ENCODE measurements at places on chromosomes 7 and 10.
A peak's percentile ranks its signal among the peaks of the same experiment; 100 is the strongest.

GRCh38 chr7:130894146-130894908 is 160.3 kb upstream of the KLF14 start:
- no peak for DNase-seq

DNA sequence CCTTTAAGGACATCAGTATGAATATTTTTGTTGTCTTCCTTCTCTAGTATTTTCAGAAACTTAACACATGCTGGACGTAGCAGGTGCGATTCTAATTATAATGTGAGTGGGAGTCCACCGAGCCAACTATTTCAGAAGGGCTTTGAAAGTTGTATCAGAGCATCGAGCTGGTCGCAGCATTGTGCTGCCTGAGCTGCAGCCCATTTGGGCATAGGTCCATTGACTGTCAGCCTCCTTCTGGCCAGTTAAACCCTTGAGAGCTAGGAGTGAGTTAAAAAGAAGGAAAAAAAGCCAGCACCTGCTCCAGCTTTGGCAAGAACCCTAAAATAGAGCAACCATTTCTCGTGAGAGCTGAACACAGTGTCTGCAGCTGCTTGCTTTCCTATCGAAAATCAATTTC is 47.8 kb downstream of the SLC35G1 start:
- DNase-seq, result no peak

GRCh38 chr10:23927576-23928325 is 281.2 kb upstream of the KIAA1217 start:
- no peak for DNase-seq

DNA sequence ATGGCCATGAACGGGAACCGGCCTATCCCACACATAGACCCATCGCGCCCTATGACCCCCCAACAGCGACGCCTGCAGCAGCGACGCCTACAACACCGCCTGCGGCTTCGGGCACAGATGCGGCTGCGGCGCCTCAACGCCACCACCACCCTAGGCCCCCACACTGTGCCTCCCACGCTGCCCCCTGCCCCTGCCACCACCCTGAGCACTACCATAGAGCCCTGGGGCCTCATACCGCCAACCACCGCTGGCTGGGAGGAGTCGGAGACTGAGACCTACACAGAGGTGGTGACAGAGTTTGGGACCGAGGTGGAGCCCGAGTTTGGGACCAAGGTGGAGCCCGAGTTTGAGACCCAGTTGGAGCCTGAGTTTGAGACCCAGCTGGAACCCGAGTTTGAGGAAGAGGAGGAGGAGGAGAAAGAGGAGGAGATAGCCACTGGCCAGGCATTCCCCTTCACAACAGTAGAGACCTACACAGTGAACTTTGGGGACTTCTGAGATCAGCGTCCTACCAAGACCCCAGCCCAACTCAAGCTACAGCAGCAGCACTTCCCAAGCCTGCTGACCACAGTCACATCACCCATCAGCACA is 9.5 kb downstream of the POLD2 start:
- DNase-seq, result no peak

- no peak for DNase-seq
These were observed 65.7 kb downstream of the PWWP2B start for GRCh38 chr10:132462463-132463332.

DNA sequence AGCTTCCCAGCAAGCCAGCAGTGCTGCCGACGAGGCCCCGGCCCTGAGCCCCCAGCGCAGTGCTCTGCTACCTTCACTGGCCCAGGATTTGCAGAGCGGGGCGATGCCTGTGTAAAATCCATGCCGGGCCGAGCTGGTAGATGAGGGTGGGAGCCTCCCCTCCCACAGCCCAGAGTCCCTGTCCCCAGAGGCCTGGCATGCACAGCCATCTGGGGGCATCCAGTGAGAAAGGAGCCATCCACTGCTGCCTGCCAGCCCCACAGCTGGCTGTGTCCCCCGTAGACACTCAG is 116.7 kb downstream of the RGS10 start:
- DNase-seq, result no peak

DNA sequence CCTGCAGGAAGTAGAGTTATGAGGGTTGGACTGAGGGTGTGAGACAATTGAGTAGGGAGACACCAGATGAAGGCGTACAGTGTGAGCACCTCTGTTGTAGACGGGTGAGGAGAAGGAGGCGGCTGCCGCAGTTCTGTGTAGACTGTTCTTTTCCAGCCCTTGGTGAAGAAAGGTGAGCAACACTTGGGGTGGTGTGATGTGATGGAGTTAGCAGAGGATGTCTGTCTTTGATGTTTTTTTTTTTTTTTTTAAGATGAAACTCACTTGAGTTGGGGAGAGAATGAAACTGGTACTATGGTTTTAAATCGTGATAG is 42.8 kb upstream of the RNF216 start:
- no peak for DNase-seq

GRCh38 chr10:122515588-122516231 is 44.8 kb upstream of the DMBT1 start:
- DNase-seq, result no peak

GRCh38 chr7:114670676-114671075 is 251.2 kb upstream of the MDFIC start:
- DNase-seq, result no peak

GRCh38 chr7:69603937-69604494 is 5.7 kb downstream of the AUTS2 start:
- DNase-seq, result peak; percentile 62

DNA sequence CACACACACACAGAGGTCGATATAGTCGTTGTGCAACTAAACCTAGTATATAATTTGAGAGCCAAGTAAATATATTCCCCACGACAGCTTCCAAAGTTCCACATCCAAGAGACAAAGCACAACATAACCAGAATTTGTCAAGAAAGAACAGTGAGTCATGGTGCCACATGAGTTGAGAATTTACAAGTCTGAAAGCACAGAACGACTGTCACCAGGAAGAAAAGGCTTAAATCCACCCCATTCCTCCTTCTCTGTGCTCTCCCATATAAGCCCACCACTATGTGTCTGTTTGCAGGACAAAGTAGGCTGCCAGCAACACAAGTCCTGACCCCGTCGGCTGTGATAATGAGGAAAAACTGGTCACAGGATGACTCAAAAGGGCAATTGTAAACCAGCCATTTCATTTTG is 32.8 kb downstream of the GSAP start:
- no peak for DNase-seq

DNA sequence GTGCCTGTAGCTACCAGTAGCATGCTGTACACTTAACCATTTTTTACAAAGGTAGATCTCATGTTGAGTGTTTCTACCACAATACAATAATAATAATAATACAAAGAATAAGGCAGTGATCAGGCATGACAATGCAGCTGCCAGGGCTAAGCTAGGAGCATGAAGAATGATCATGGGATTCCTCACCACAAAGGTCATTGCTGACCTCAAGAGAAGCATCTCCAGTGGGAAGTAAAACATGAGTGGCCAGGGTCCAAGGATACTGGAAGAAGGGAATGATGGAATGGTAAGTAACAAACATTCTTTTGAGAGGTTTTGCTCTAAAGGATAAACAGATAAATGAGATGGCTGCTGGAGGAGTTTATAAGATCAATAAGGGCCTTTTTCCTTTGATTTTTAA is 591.1 kb downstream of the TNS3 start:
- DNase-seq, result no peak

DNA sequence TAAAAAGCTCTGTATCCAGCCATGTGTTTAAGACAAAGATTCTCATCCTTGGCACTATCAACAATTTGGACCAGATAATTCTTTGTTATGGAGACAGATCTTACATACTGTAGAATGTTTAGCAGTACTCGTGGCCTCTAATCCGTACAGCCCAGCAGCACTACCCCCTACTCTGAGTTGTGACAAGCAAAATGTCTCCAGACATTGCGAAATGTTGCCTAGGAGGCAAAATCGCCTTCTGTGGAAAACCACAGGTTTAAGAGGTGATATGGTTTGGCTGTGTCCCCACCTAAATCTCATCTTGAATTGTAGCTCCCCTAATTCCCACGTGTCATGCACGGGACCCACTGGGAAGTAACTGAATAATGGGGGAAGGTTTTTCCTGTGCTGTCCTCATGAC is 186.7 kb downstream of the CHCHD3 start:
- no peak for DNase-seq

DNA sequence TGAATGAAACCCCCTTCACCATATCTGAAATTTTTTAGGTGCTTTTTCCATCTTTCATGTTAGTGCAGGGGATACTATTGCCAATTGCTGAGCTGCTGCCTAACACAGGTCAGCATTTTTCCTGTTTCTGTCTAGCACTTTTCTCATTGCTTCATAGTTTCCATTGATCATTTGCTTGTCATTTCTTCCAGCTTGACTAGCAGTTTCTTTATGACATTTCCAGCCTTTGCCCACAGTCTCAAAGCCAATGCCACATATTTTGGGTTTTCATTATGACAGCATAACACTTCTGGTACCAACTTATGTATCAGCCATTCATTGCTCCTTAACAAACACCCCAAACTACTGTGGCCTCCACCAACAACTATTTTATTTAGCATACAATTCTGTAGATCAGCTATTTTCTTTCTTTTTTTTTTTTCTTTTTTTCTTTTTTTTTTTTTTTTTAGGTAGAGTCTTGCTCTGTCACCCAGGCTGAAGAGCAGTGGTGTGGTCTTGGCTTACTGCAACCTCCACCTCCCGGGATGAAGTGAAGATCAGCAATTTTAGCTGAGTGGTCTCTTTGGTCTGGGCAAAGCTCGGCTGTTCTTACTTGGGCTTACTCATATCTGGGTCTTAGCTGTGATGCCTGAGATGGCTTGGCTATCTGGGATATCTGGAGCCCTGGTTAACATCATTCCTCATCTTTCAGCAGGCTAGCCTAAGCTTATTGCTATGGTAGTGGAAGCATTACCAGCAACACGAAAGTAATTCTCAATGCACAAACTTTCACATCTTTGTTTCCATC is 102.3 kb downstream of the EPC1 start:
- DNase-seq, result peak; percentile 27

GRCh38 chr7:26616235-26616634 is 248.2 kb downstream of the SKAP2 start:
- no peak for DNase-seq

- DNase-seq, result no peak
These were observed 90.0 kb upstream of the PLXNA4 start for GRCh38 chr7:132666071-132666773.

DNA sequence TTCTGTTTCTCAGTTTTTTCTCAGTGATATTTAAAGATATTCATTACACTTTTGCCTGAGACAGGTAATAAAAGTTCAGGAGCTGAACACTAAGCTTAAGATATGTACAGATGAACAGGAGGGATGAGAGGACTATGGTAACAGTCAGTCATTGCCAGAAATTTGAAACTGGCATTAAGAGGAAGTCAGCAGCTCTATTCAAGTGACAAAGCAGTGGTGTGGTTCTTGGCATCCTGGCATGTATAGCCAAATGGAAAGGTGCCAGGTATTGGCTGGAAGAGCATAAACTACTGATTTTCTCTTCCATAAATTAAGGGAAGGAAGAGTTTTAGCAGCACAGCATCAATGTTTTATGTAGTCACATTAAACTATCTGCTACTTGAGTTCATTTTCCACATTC is 22.7 kb downstream of the HOXA1 start:
- no peak for DNase-seq

- no peak for DNase-seq
These were observed 4.4 kb upstream of the LUC7L2 start for GRCh38 chr7:139355320-139355719.

DNA sequence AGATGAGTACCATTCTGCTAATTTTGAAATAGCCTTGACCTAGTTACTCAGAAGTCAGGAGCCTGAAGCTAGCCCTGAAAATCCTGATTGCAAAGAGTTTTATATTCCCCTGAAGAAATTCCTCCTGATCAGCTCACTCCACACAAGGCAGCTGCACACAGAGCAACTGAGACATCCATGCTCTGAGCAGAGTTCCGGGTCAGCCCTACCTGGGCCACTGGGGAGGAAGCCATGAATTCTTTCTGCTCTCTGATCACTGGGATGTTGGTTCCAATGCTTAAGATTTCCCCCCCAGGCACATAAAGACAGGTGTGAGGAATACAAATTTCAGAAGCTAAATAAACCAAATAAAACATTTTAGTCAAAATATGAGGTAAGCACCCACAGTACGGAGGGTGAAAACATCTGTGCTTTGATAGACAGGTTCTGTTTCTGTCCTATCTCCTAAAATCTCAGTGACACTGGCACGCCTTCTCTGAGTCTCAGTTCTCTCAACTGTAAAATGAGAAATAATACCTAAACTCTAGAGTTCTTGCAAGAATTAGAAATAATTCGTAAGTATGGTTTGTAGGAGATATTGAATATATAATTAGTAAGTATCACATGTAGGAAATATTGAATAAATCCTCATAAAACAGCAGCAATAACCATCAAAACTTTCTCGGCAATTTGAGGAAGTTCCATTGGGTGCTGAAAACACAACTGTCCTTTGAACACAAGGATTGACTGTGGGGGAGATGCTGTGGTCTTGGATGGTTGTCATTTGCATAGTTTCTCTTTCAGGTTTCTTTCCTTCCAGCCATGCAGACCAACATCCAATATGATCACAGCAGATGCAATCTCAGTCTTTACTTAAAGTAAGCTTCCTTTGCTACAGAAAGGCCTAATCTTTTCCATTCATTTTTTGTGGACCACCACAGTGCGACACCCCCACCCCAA is 133.0 kb upstream of the TNS3 start:
- peak; percentile 61 for DNase-seq

DNA sequence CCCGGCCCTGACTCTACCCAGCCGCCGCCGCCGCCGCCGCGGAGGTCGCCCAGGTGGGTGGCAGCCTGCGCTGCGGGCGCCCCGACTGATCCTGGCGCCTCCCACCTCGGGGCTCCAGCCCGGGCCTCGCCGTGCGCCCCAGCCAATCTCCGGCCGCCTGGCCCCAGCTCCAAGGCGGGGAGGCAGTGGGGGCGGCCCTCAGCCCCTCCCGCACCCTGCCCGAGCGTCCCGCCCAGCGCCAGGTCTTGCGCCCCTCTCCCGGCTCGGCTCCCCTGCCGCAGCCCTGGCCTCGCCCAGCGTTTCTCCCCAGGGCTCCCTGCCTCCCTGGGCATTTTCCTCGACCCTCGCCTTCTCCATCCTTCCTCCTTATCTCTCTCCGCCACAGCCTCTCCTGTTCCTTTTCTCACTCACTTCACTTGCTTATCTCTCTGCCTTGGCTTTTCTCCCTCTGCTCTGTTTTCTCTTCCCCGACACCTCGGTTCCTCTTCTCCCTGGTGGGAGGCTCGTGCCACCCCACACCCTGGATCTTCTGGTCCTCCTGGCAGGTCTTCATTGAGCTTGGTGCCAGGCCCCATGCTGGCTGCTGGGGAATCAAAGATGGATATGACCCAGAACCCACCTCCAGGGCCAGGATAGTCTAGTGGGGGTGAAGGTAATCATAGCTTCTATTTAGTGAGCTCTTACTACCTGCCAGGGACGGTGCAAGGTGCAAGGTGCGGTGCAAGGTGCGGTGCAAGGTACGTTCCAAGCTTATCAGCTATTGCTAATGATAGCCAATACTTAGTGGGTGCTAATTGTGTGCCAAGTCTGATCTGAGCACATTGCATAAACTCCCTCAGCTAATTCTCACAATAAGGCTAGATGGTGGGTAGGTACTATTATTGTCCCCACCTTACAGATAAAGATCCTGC is at the start of gene SFRP5:
Gene SFRP5 (minus strand): TSS at position 87 of the 911 bp plus-strand sequence. CDS start 166 bp downstream, outside the sequence.
- DNase-seq, result no peak

GRCh38 chr10:128892005-128892404 is 575.0 kb upstream of the MGMT start:
- no peak for DNase-seq

- DNase-seq, result no peak
These were observed 303.1 kb downstream of the ADARB2 start for GRCh38 chr10:1434202-1434601.

- no peak for DNase-seq
These were observed 57.0 kb downstream of the PHTF2 start for GRCh38 chr7:77855371-77856083.

Measured in GM20000 (cell line).